ENCODE measurements at places on chromosomes 3 and 15.

- DNase-seq = no peak
Measured at GRCh38 chr3:168273917-168274316, 178.2 kb upstream of the GOLIM4 start.

- no peak for DNase-seq
Measured at GRCh38 chr3:49840388-49840787, 16.0 kb downstream of the TRAIP start.

DNA sequence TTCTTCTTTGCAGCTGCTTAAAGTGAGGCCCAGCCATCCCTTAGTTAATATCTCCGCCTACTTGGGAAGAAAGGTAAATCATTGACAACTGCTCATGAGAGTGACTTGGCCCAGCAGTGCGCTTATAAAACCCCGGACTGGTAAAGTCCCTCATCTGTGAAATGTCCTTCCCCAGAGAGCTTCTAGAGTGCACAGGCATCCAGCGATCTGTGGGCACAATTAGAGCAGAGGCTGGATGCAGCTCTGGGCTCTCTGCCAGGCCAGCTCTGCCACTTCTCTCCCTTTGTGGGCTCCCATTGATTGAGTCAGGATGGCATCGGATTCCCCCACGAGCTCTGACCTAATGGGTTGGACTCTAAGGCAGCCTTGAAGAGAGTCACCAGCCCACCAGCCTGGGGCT, 219.0 kb upstream of the LINGO1 start:
- no peak for DNase-seq

- DNase-seq = no peak
Measured at GRCh38 chr15:58518626-58519025, 86.8 kb downstream of the LIPC start.

DNA sequence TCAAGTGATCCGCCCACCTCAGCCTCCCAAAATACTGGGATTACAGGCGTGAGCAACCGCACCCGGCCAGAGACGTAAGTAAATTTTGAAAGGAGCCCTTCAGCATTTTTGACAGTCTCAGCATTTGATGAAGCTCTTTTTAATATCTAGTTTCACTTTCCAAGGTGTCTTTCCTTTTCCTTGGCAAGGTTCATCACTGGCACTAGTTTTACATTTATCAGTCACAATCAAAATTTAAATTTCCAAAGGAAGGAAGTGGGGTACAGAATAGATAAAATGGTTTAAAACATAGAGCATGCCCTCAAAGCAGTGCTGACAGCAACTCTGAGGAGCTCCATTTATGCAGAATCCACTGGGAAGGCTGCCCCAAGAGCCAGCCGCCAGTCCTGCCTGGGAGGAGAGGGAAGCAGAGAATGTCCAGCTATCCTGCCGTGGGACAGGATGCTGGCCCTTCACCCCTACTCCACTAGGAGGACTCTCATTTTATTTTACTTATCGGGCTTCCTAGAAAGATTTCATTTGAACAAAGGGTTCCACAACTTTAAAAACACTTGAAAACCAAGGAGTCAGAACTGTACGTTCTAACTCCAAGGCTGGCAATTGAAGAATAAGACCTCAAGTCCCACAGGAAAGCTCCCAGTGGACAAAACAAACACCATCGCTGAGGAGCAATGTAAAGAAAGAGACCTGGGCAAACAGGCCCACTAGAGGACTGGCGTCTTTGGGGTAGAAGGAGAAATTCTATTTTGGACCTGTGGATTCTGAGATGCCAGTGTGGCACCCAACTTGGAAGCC, 9.9 kb downstream of the SFMBT1 start:
- no peak for DNase-seq

GRCh38 chr3:194730365-194730764, 44.7 kb downstream of the FAM43A start:
- peak; percentile 97 for DNase-seq

- no peak for DNase-seq
Measured at GRCh38 chr15:34943711-34944110, 25.8 kb downstream of the AQR start.

DNA sequence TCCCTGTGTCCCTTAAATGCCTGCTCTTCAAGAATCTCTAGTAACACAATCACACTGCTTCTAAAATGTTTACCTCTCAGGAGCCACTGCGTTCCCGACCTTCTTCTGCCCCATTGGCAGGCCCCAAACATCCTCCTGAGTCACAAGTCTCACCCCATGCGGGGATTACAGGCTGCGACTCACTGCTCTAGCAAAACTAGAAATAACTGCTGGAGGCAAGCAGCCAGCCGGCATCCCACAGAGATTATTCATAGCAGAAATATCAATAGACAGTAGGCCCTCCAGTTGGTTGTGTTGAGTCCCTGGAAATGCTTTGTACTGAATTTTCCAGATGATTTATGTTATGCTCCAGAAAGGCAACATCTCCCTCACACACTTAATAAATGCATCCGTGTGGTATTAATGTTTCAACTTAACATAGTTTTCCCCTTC, 64.8 kb downstream of the RFTN1 start:
- DNase-seq = no peak

DNA sequence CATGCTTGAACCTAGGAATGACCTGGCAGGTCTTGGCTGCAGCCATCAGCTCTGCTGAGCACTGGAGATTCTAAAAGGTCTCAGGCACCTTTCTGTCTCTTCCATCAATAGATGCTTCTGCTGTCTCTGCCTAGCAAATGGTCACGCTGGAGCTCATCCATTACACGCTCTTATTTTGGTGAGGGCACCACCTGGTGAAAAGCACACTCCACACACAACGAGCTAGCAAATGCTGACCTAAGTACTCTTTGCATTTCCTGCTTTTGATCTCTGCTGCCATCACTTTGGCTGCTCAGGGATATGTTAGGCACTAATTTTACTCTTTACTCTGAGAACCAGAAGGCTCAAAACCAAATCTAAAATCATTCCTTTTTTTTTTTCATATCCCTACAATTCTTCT, 91.3 kb downstream of the RAB11A start:
- DNase-seq = peak; percentile 8

DNA sequence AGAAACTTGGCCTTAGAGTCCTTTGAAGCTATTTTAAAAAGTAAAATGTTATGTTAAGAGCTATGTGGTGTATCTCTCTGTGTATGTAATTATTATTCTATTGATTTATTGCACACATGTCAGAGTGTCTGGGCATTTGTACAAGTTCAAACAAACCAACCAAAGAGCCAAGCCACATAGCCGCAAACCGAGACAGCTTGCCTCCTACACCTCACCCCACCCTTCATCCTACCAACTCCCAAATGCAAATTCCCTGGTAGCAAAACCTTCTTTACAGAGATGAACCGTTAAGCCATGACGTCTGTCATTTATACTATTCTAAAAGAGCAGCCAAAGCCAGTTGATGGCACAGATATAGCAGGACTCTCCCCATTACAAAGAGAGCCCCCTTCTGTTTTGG, 332.3 kb downstream of the ERC2 start:
- no peak for DNase-seq

- no peak for DNase-seq
Measured at GRCh38 chr3:29236146-29236840, 44.6 kb upstream of the RBMS3 start.
